Stimulated activated CD8-positive, alpha-beta memory T cell treated with anti-CD3 and anti-CD28 coated beads, Interleukin-15, amount 100 ng/mL, for 4 hours (primary cell): ENCODE measurements at places on chromosomes 5 and 9.

DNA sequence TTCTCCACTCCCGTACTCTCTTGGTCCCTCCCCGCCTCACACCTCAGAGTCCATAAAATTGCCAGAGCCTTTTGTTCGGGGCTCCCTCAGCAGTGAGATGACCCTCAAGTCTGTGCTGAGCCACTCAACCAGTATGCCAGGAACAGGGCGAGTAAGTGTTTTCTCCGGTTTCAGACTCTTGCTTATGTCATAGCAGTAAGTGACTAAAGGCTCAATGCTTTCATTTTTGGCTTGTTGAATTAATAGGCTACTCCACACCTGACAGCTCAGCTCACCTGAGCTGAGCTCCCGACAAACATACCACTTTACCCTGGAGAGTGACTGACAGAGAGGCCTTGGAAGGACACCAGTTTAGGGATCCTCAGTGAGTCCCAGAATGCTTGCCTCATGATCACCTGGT is 30.5 kb downstream of the PCSK1 start:
- no peak for DNase-seq

GRCh38 chr5:33415811-33416354 is 24.9 kb upstream of the TARS1 start:
- DNase-seq = no peak

GRCh38 chr5:177446200-177447065 is at the start of gene PRR7:
Gene PRR7, plus strand, starts transcription at chr5:177446814. Its CDS starts 8,254 bp downstream, at chr5:177455068.
- peak; percentile 63 for DNase-seq

DNA sequence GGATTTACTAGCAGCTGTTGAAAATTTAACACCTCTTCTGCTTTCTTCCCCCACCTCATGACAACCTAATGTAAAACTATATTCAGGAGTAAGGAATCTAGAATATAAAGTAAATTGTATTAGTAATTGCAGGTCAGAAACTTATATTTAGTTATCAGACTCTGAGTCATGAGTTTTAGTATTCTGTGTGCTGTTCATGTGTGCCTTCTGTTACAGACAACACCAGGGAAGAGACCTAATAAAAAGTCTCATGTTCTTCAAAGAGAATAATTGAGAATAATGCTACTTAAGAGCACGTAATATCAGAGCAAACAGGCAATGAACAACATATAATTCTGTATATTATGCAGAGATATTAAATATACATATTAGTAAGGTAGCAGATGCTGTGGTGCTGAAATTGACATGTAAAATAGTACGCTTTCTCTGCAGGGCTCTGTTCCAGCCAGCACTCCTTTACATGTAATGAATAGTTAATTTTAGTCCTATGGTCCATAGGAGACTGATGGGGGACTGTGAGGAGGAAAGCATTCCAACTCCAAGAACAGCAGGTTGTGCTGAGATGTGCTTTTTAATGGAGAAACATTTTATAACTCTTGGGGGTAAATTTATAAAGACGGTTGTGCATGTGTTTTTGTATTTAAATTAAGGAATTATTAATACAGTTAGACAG is 106.4 kb downstream of the ZSWIM6 start:
- no peak for DNase-seq

DNA sequence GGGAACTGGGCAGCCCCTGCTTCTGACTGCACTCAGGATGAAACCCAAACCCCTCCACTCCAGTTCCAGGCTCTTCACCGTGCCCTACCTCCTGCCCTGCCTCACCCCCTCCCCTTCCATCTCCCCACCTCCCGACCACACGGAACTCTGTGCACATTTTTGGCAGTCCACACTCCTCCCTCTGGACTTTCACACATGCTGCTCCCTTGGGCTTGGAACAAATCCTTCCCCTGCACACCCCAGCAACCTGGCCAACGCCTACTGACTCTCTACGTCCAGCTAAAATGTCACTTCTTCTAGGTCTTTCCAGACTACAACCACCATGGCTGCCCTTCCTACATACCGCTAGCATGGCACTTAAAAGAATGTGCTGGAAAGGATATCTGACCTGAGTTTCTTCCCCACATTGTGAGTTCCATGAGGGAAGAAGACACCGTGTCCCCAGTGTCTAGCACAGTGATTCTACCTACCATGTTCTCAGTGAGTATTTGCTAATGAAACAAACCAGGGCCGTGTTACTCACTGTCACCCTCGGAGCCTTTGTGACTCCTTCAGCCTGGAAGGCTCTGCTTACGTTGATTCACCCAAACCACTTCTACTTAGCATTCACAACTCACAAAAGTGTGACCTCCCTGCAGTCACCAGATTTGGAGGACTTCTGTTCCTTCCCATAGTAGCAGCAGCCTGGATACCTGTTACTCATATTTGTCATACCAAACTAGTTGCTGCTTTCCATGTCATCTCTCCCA is 18.7 kb downstream of the RETREG1 start:
- DNase-seq = no peak

GRCh38 chr9:2593744-2594143 is 27.8 kb upstream of the VLDLR start:
- no peak for DNase-seq

- no peak for DNase-seq
Measured at GRCh38 chr9:133682818-133683585, 46.8 kb downstream of the DBH start.

- no peak for DNase-seq
Measured at GRCh38 chr9:32350682-32351081, 33.8 kb upstream of the ACO1 start.

DNA sequence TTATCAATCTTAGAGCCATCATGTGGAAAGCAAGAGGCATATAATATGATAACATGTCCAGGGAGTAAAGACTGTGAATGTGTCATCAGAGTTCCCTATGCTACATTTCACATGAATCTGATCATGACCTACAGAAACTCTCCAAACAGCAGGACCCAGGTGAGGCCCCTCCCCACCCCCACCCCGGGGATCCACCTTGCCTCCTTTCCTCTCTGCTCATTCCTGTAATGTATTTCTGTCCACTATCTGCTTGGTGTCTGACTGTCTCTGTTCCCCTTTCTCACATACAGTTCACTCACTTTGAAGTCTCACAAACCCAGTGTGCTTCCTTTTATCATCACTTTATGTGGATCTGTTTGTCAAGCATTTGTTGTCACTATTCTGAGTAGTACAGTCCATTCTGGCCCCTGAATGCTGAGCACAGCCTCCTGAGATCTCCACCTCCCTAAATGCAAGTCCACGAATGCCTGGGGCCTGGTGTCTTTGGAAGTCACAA is 76.4 kb upstream of the SMARCA2 start:
- DNase-seq = no peak

DNA sequence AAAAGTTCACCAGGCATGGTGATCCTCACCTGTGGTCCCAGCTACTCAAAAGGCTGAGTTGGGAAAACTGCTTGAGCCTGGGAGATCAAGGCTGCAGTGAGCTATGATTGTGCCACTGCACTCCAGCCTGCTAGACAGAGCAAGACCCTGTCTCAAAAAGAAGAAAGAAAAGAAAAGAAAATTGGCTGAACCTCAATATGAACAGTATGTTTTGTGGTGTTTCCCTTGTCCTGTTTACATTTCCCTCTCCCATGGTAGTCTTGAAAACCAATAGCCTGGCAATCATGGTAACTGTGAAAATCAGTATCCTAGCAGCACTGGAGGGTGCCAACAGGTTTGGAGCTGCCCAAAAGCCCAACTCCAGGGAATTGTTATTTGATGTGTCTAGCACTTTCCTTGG is 174.1 kb upstream of the NR4A3 start:
- no peak for DNase-seq

- no peak for DNase-seq
Measured at GRCh38 chr5:65391591-65391990, 90.1 kb downstream of the ADAMTS6 start.

GRCh38 chr5:42772265-42772993 is 15.8 kb downstream of the CCDC152 start:
- DNase-seq = no peak

- DNase-seq = no peak
Measured at GRCh38 chr5:11322133-11322532, 561.1 kb upstream of the DAP start.

DNA sequence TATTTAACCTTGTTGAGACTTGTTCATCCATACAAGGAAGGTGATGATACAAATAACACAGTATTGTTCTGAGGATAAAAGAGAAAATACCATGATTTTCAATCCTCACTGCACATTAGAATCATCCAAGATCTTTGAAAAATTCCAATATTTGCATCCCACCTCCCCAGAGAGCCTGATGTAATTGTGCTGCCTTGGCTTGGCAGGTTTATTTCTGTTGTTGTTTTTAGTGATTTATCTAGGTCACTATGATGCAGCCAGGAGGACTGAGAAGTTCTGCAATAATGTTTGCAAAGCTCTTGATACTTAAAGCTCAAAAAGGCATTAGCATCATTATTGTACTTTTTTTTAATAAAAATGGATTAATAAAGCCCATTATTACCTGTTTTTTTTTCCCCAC is 67.0 kb upstream of the NMUR2 start:
- no peak for DNase-seq

DNA sequence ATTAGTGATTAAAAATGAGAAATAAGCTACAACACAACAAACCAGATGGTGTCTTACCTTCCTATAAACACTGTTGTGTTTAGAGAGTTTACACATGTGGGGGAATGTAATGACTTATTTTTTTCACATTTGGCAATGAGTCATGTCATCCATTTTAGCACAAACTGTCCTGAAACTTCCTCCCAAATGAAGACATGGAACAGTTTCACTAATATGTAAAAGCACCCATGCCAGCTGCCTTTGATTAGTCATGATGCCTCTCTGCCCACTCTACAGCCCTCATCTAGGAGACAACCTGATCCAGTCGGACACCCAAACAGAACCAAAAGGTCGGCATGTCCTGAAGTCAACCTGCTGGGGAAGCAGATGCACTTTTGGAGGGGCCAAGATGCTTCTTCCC is 98.2 kb downstream of the SEMA5A start:
- no peak for DNase-seq

- DNase-seq = no peak
Measured at GRCh38 chr9:74379718-74380117, 117.4 kb upstream of the RORB start.

- no peak for DNase-seq
Measured at GRCh38 chr9:89278997-89279739, 31.8 kb upstream of the CKS2 start.

DNA sequence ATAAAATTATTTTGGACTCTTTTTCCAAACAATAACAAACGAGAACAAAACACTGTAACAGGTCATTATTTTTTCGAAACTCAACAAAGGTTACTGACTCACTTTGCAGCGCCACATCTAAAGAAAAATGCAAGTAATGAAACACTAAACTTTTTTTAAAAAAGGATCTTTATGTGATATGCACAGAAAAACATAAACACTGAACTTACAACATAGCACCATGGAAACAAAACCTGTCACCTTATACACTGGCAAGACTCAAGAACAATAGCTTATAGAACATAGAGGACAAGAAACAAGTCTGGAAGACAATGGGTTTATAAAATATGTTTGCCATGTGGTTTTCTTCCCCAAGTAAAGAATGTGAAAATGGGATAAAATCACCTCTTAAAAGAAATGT is 85.2 kb downstream of the AUH start:
- no peak for DNase-seq

DNA sequence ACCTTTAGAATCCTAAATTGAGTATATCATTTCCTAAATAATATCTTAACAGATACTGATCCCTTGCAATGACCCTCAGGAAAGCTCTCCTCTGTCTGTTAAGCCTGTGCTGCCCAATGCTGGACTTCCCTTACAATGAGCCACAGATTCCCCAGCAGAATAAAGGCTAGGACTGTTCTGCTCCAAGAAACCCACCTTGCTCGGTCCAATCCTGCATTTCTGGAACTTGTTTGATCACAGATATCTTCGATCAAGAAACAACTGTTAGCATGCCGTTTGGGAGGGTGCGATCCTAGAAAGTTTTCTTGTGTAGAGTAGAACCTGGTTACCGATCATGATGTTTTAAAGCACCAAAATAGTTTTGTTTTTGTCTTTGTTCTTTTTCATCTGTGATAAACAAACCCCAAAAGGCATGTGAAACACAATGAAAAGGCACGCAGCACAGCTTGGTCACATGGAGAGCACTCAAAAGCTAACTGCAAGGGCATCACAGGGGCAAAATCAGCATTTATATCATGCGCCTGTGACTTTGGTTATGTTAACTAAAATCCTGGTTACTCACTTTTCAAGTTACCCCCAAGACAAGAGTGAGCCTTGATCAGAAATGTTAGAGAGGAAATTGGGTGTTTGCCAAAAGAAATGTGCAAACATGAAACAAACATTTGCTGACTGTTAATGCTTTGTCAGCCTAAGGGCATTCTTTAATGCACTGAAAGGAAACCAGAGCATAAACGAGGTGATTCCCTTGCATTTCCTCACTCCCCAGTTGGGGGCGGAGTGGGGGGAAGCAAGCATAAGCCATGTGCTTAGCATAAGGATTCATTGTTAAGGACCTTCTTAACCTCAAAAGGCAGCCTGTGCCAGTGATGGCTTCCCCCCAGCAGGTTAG is 61.9 kb upstream of the ADAMTS16 start:
- DNase-seq = no peak

DNA sequence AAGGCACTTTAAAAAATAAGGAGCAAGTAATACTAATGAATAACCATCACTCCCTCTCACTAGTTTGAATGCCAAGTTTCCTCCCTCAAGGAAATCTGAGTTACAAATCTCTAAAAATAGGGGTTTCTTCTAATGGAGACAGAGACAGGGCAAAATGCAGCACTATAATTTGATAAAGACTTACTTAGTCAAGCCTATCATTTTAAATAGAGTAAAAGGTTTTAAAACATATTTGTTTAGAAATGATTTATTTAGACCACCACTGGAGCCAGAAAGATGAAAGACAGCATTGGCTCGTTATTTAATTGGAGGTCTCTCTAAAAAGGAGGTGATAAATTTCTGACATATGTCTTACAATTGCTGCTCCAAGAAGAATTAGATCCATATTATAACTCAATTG is 228.7 kb downstream of the TLE1 start:
- DNase-seq = no peak

DNA sequence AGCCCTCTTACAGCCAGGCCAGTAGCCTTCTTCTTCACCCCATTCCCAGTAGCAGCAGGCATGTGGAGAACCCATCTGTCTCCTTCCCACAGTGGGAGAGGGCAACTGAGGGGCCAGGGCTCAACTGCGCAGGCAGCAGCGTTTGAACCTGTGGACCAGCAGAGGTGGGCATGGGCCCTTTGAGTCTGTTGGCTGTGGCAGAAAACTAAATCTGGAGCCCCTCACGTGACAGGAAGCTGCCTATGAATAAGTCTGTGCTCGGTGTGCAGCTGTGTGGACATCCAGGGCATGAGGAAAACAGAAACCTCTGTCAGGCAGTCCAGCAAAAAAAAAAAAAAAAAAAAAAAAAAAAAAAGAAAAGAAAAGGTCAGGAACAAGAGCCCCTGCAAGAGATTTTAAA is 189.2 kb upstream of the NR3C1 start:
- no peak for DNase-seq
